ENCODE measurements at places on chromosomes 1 and 21.
A peak's percentile ranks its signal among the peaks of the same experiment; 100 is the strongest.

DNA sequence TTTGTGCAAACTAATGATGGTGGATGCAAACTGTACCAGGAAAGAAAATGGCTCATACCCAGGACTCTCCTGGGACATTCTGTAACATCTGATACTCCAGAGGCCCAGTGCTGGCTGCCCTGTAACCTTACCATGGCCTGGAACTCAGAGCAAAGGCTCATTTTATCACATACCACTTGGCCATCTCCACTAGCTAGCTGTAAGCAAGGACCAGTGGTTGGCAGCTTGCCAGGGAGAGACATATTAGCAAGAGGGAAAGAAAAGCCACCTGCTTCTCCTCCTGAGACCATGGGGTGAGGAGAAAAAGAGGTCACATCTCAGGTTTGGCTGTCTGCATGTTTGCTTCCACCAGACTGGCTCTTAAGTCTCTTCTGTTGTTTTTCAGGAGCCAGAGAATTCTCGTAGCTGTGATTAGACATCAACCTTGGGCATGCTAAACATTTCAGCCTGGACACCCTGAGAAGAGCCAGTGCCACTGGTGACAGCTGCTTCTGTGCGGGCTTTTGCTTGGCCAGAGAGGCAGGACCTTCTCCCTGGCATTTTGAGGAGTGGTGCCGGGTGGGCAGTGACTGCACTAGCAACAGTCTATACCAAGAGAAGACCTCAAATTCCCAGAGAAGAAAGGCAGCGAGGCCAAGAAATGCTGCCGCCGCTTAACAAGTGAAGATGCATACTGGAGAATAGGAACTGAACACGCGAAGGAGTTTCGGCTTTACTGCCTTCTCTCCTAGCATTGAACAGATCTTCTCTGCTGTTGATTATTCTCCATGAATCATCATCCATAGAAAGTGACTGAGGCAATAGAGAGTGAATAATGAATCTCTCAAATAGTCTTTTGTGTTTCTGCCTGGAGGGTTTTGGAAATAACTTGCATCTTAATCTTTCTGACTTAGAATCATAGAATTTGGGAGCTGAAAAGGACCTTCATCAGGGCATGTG lies 6.7 kb upstream of the INKA2 start:
- no peak for DNase-seq

DNA sequence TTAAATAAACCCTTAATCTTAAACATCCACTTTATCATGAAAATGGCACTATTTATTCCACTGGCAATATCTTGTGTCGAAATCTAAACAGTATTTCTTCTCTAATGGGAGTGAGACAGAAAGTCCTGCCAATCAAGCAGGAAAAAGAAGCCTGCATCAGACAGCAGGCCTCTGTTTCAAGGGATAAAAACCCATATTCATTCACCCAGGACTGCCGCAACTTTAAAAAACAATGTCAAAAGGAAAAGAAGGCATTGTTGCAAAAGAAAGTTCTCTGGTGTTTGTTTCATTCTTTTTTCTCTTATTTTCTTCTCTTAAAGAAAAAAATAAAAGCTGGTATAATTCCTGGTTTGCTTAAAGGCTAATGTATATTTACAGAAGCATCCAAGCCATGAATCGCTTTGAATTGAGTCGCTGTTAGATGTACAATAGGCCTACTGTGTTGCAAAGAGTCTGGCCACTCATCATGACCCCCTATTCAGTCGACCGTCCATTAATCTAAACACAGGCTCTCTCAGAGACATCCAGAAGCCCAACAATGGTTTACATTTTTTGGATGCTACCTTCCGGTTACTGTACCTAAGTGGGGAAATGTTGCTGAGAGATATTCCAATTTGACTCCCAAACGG lies 48.7 kb upstream of the ZC3H11B start:
- DNase-seq = no peak

- DNase-seq = no peak
Observed at GRCh38 chr1:110004583-110004982, 20.0 kb downstream of the AHCYL1 start.

GRCh38 chr1:244779410-244779809 lies 56.0 kb upstream of the COX20 start:
- DNase-seq = no peak

GRCh38 chr1:118588566-118588965 lies 399.6 kb downstream of the TBX15 start:
- no peak for DNase-seq

- DNase-seq = no peak
Observed at GRCh38 chr1:170686291-170686690, 22.4 kb downstream of the PRRX1 start.

GRCh38 chr1:212554401-212554800 lies 54.2 kb upstream of the ATF3 start:
- DNase-seq = no peak

GRCh38 chr1:48960320-48960719 lies 183.6 kb upstream of the BEND5 start:
- no peak for DNase-seq

GRCh38 chr1:31437433-31438037 lies 24.5 kb downstream of the SERINC2 start:
- DNase-seq = no peak

- no peak for DNase-seq
Observed at GRCh38 chr1:230938924-230939368, 39.7 kb downstream of the TTC13 start.

- DNase-seq = no peak
Observed at GRCh38 chr1:115266729-115267421, 71.2 kb downstream of the NGF start.

- DNase-seq = peak; percentile 20
Observed at GRCh38 chr1:65147424-65148177, 402 bp upstream of the AK4 start.

GRCh38 chr1:6246497-6247467 lies 2.8 kb downstream of the HES3 start:
- DNase-seq = no peak

- DNase-seq = no peak
Observed at GRCh38 chr1:7076572-7076971, 291.3 kb downstream of the CAMTA1 start.

GRCh38 chr21:42403611-42404231 lies at the start of gene UBASH3A:
TSS of gene UBASH3A (plus strand) at chr21:42403902. CDS start at chr21:42403946, 44 bp downstream.
- DNase-seq = no peak

GRCh38 chr1:19229828-19230325 lies 19.8 kb upstream of the UBR4 start:
- DNase-seq = no peak

DNA sequence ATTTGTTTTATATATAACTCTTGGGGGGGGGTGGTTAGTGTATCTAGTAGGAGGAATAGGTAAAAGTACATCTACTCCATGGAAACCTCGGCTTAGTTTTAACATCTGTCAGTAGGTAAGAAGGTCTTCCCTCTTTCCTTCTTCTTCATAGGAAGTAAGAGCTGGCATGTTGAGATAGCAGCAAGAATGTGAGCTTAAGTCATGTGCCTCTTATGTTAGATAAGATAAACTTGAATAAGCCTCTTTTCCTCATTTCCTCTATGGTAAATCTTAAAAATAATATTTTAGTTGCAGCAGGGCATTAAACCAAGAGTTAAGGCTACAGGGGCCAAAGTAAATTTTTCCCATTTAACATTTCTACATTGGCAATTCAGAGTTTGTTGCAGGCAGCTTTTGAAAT lies 100.4 kb downstream of the MAP3K21 start:
- DNase-seq = no peak

DNA sequence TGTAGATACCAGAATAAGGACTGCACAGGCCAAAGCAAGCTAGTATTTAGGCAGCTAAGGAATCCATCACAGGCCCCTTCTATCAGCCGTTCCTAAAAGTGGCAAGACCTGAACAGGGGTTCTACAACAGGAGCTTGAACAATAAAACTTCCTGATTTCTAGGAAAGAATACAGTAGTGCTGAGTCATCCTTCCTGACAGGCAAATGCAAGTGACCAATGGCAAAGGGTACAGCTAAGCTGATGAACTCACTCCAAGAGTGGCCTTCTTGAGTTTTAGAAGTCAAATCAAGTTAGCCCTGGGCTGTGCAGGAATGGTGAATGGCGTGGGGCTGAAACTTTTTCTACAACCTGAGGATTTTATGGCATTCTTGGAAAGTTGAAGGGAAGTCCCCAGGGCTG lies 112.9 kb downstream of the GREM2 start:
- DNase-seq = no peak

DNA sequence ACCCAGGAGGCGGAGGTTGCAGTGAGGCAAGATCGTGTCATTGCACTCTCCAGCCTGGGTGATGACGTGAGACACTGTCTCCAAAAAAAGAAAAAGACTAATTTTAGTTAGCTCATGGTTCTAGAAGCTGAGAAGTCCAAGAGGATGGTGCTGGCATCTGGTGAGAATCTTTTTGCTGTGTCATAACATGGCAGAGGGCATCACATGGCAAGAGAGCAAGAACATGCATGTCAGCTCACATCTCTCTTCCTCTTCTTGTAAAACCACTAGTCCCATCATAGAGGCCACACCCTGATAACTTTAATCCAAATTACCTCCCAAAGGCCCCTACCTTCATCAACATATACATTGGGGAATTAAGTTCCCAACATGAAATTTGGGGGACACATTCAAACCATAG lies 13.8 kb upstream of the CNN3 start:
- DNase-seq = no peak

GRCh38 chr1:184044603-184045376 lies 6.7 kb upstream of the TSEN15 start:
- DNase-seq = no peak

- DNase-seq = no peak
Observed at GRCh38 chr1:190022709-190023108, 455.0 kb downstream of the BRINP3 start.

DNA sequence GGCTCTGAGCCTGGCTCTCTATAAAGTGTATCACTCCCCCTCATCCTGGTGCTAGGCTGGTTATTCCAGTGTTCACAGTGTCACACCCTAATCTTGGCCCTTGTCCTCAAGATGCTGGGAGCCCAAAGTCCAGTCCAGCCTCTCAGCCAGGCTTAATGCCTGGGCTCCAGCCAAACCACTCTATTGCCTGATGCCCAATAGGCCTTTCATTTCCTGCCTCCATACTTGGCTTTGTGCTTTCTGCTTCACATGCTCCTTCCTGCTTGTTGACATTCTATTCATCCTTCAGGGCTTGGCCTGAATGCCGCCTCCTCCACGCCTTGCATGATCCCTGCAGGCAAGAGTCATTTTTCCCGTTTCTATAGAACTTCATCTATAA lies 1.7 kb downstream of the KLHDC8A start:
- no peak for DNase-seq

DNA sequence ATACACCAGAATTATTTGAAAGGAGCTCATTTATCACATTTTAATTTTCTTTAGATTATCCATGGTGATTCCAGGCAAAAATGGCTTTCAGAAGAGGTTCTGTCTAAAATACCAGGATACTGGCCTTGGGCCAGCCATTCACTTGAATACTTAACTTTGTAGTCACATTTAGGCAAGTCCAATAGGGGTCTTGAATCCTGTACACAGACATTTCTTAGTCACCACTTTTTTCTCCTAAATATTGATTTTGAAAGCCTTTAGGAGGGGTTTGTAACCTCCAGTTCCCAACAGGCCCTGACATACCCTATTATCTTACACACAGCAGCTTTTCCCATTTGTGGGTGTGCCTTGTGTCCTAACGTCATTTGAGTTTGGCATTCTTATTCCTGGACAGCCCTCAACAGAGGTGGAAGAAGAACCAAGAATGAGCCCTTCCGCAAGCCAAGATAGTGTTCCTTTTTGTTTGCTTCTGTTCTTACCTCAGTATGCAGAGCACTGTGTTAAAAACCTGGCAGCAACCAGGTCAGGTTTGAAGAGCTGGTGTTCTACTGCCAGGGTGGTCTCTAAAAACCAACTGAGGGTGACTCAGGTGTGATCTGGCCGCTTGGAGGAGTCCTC lies 19.5 kb downstream of the MAP3K7CL start:
- DNase-seq = no peak

- DNase-seq = no peak
Observed at GRCh38 chr1:20178634-20179370, 7.1 kb upstream of the UBXN10 start.

- no peak for DNase-seq
Observed at GRCh38 chr1:240148333-240148732, 56.6 kb downstream of the FMN2 start.

DNA sequence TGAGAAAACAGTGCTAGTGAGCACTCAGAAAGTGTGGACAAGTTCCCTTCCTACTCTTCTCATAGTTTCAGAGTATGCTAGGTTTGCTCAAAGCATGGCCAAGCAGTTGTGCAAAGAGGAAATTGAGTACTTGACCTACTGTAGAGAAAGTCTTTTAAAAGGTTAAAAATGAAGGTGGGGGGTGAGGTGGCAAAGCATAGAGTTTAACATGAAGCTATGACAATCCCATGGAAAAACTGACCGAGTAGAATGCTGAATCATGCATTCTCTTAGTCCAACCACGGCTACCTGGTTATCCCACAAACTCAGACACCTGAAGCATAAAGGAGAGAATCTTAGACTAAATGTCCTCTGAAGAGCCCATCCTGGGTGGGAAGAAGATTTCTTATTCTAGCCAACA lies 79.9 kb downstream of the PTPN14 start:
- DNase-seq = no peak

- DNase-seq = peak; percentile 61
Observed at GRCh38 chr1:107529511-107530149, 388.8 kb downstream of the NTNG1 start.

DNA sequence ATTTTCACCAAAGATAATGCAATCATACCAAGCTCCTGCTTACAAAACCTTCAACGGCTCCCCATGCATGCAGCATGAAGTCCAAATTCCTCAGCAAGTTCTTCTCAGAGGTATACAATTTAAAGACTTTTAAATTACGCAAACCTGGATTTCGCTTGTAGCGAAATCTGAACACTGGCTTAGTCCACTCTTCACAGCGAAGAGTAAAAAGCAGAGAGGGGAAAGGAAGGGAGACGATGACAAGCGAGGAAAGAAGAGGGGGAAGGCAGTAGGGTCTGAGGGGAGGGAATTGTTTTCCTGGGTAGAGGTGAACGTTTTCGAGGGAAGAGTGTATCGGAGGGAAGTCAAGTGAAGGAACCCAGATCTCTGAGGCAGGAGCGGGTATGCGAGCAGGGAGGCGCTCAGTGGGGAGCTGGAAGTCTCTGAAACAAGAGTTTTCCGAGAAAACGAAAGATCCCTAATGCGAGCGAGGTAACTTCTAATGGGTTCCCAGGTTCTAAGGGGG lies 790 bp downstream of the TESK2 start:
- peak; percentile 16 for DNase-seq

- DNase-seq = no peak
Observed at GRCh38 chr21:44526096-44526997, 13.6 kb downstream of the KRTAP10-1 start.

- DNase-seq = no peak
Observed at GRCh38 chr1:110879758-110880606, 7.0 kb downstream of the CD53 start.

DNA sequence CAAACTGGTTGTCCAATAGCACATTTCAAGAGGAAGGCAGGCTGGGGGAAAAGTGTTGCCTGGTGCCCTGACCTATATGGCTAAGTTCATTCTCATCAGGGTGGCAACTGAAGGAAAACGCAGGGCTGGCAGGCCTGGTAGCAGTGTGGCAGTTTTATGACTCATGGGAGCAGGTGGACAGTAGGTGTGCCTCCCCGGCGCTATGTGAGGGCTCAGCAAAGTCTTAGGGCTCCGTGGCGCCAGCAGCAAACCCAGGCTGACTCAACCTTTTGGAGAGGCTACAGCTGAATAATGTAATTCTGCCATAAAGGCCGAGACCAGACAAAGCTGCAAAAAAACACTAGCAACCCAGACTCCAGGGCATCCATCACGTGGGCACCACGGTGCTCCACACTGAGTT lies 23.6 kb downstream of the GADD45A start:
- DNase-seq = no peak

Measured in kidney capillary endothelial cell (primary cell).